ENCODE measurements at places on chromosomes 13 and 19.

DNA sequence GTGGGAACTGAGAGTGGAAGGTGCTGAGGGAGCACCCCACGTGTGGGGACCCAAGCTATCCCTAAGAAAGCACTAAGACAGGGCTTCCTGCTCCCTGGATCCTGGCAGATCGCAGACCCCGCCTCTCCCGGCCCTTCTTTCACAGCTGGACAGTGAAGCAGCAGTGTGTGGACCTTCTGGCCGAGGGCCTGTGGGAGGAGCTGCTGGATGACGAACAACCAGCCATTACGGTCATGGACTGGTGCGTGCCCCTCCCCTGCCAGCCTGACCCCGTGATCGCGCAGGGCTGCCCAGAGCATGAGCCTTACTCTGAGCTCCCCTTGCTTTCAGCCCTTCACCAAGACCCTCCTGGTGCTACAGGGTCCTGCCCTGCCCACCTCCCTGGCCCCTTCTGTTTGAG, 2.3 kb downstream of the NCCRP1 start:
- no peak for DNase-seq

DNA sequence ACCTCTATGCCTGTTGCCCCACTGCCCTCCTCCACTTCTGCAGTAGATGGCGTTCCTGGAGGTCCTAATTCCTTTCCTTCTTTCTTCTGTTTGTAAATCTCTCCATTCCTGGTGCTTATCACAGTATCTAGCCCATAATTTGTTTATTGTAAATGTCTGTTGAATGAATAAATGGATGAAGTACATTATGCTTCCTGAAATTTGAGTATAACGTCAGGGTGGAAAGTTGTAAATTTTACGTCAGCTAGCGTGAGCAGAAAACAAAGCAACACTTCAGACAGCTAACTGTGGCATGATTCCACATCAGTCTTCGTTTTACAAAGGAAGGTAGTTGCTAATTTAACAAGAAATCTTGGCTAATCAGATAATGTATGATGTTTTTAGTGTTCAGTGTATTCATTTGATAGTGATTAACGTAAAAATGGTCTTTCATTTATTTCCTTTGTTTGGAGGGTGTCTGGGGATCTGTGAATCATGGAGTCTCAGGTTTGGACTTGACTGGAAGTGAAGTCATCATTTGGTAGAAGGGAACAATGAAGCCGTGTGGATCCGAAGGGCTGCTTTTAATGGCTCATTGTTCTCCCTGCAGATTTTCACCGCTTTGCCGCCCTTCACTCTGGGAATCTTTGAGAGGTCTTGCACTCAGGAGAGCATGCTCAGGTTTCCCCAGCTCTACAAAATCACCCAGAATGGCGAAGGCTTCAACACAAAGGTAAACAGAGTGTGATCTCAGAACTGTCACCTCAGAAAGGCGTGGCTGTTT, 215.1 kb downstream of the SHISA2 start:
- DNase-seq = no peak

GRCh38 chr19:55831846-55832245, at the start of gene NLRP11:
Gene NLRP11, minus strand, starts transcription at chr19:55831999. Its CDS starts 13,825 bp downstream, at chr19:55818174.
- DNase-seq = no peak

DNA sequence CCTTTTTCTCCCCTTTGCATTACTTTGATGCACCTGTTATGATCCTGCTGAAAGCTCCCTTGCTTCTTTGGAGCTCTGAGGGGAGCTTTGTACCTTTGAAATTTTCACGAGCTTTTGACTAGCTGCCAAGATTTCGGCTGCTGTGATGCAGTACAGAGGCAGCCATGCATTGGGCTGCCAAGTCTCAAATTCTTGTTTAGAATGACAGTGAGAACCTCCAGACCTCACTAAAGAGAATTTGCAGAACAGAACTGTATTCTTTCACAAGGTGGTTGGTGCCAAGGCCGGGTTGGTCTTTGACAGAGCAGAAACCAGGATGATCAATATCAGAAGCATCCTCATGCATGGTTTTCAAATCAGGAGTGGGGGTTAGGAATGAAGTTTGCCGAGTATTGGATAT, 414.8 kb downstream of the GPC5 start:
- no peak for DNase-seq

- DNase-seq = no peak
Observed at GRCh38 chr19:6313398-6313969, 19.9 kb downstream of the ACER1 start.

GRCh38 chr13:40667622-40667978, 1.2 kb upstream of the FOXO1 start:
- DNase-seq = no peak

- DNase-seq = no peak
Observed at GRCh38 chr19:15038294-15038693, 11.0 kb upstream of the CASP14 start.

- no peak for DNase-seq
Observed at GRCh38 chr19:41354343-41354953, 726 bp upstream of the TGFB1 start.

DNA sequence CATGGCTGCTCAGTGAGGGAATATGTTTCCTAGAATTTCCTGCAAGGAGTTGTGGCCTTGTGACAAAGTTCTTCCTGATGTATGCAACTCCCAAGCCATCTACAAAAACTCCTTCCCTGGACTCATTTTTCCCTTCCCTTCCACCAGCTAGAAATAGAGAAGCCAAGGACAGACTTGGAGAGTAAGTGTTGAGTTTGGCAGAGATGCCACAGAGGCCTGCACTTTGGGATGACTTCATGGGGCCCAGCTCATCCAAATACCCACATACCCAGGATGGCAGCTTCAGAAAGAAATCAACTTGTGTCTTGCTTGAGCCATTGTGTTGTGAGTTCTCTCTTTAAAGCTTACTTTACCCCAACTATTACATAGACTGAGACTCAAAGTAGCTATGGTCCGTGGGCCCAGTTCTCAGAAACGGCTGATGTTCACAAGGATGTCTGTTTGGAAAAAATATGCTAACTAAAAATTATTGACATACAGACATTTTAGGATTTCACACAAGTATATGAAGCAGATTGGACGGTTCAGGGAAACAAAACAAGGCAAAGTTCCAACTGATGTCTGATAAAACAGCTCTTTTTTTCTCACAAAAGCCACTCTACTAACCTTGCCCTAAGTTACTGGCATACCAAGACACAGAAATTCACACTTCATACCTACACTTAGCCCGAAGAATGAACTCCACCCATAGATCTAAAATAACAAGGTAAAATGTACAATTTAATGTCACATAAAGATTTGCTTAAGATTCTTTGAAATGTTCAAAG, 107.9 kb downstream of the NALCN start:
- no peak for DNase-seq

DNA sequence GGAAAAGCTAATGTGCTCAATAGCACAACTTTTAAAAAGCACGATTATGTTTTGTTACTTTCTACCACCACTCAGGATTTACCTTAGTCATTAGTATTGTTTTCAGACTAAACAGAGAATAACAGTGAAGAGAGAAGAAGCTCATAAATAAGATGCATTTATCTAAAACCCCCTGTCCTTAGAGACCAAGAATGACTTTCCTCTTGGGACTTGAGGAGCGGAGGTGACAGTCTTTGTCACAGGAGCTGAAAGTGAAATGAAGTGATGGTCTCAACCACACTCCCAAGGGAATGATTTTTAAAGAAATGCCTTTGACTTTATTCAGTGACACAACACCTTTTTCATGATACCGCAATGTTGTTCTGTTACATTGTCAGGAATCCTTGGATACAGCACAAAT, 190.6 kb upstream of the NBEA start:
- DNase-seq = no peak

DNA sequence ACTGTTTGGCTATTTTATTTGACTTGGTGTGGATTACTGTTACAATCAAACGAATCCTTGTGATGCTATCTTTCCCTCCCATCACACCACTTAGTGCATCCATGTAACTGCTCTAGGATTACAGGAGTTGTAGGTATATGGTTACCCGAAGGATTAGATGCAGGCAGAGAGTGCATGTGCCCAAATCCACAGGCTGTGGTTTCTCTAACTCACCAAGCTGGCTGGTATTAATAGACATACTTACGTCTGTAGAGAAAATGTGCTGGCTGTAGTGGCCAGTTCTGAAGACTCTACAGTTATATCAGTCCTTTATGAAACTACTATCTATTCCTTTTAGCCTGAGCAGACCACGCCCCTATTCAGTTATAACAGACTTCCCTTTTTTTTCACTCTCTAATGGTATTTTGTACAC, 1.1 kb upstream of the HMGB1 start:
- no peak for DNase-seq

DNA sequence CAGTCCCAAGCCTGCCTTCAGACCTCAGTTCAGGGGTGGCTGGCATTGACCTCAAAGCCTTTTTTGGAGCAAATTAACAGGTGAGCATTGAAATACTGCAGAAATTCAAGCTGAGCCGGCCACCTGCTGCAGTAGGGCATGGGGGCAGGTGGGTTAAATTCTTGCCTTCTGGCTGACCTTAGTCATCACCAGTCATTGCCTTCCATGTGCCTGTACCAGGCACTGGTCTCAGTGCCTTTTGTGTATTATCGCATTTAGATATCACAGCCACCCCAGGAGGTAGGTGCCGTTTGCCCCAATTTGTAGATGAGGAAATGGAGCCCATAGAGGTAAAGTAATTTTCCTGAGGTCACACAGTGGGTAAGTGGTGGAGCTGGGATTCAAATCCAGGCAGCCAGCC, 7.2 kb downstream of the PPP1R37 start:
- DNase-seq = no peak

Measured in NCI-H748 treated with DMSO at 0.1 percent for 48 hours (cell line).